ENCODE measurements at places on chromosomes 7 and 10. TPM values are rescaled to one million over a fixed set of nuclear protein-coding genes. Genes with fewer than 3 reads are reported as not detected.

The ASZ1 gene
- total RNA-seq: not detected

The OPN4 gene
- not detected for total RNA-seq

The PNLIPRP1 gene
- total RNA-seq: not detected

The ACBD7 gene
- total RNA-seq: 68.7 TPM

DNA sequence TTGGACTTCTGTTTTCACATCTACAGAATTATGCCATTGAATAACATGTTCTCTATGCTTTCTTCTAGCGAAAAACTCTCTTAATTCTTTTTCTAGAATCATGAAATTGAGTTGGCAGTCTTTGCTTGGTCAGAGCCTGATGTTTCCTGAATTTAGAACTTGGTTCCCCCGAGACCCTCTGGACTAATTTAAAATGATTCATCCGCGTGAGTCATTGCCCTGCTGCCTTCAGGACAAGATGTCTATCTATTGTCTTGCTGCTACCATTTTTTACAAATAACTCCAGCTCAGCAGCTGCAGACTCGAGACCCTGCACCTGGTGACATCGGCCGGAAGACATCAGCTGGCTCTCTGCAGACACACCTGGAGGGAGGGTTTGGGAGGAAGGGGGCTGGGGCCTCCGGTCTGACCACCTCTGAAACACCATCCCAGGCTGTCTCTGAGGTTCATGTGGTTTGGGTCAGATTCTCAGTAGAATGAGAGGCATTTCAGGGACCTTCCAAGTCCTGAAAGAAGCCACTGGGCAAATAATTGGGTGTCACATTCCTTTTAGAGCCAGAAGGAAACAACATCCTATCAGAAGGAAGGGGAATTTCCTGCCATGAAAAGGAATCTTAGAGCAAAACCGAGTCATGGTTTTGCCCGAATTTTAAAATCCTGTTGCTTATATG is 20.9 kb upstream of the KLF6 start:
- DNase-seq: no peak

- no peak for DNase-seq
These were observed 10.8 kb downstream of the ICA1 start for GRCh38 chr7:8251195-8251594.

DNA sequence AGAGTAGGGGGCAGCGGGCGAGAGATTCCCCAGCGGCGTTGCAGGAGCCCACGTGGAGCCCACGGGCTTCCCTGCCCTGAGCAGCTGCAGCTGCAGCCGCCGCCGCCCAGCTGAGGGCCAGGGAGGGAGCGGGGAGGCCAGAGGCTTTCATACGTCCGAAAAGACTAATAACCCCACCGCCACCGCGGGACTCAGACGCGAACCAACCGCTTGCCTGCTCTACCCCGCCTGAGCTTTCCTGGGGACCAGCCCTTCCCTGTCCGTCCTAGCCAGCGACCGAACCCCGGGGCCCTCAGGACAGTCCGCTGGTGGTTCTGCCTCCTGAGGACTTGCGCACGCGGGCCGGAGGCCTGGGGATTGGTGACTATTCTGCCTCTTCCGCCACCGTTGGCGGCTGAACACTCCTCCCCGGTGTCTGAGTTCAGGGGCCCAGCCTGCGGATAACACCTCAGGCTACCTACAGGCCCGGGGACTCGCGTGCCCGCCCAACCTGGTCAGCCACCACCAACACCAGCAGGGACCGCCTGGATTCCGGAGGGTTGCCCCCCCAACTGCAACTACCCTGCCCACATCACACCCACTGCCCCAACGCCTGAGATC is 18.4 kb downstream of the IFT22 start:
- peak; percentile 31 for DNase-seq

DNA sequence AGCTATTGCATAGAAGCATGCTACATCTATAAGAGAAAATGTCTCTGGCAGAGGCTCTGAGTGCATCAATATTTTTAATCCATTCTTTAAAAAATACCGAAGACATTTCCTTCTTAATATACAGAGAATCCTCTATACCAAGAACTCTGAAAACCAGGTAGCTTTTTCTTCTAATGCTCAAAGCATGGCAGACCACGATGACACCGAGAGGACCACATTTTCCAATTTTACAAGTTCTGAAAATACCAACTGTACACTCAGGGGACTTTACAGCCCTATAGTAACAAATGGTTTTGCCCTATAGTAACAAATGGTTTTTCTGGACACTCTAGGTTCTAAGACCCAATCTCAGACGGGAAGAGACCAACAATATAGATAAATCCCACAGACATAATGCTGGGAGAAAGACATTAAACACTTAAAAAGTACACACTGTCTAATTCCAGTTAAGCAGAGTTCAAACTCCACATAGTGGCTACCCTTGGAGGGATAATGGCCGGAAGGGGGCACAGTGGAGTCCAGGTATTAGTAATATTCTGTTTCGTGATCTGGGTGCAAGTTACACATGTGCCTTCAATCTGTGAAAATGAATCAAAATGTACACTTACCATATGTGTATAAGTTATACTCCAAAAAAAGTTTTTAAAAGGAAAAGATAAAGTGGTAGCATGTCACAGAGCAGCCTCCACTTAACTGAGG is 26.2 kb downstream of the CCDC6 start:
- no peak for DNase-seq

DNA sequence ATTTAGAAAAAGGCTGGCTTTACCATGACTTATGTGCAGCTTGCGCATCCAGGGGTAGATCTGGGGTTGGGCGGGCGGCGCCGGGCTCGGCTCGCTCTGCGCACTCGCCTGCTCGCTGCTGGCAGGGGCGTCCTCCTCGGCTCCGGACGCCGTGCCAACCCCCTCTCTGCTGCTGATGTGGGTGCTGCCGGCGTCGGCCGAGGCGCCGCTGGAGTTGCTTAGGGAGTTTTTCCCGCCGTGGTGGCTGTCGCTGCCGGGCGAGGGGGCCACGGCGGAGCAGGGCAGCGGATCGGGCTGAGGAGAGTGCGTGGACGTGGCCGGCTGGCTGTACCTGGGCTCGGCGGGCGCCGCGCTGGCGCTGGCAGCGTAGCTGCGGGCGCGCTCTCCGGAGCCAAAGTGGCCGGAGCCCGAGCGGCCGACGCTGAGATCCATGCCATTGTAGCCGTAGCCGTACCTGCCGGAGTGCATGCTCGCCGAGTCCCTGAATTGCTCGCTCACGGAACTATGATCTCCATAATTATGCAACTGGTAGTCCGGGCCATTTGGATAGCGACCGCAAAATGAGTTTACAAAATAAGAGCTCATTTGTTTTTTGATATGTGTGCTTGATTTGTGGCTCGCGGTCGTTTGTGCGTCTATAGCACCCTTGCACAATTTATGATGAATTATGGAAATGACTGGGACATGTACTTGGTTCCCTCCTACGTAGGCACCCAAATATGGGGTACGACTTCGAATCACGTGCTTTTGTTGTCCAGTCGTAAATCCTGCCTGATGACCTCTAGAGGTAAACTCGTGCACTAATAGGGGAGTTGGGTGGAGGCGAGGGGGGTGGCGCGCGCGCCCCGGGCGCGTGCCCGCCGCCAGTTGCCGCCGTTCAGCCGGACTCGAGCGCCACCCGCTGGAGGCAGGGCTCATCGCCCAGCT is at the start of gene HOXA5:
TSS of gene HOXA5 (minus strand) at position 659 of the 927 bp plus-strand sequence. CDS start at position 585, 74 bp downstream.
- DNase-seq: peak; percentile 90

DNA sequence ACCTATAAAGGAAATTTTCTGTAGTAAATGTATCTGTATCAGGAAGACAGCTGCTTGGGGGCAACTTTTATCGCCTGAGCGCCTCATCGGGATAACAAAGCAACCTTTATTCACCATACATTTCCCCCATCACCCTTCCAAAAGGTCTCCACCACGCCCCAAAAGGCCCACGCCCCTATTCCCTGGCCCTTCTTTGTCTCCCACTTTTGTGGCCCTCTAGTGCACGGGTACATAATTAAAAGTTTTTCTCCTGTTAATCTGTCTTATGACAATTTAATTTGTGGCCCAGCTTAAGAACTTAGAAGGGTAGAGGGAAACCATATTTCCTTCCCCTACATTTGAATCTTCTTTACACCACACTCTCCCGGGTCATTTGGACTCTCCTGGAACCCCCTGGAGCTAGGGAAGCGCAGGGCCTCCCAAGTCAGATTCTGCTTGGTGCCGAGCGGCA is 625 bp downstream of the RP9 start:
- DNase-seq: peak; percentile 37

GRCh38 chr7:108211382-108212201 is 81.4 kb upstream of the LAMB4 start:
- no peak for DNase-seq

- no peak for DNase-seq
These were observed 280.4 kb upstream of the TCERG1L start for GRCh38 chr10:131591936-131592335.

DNA sequence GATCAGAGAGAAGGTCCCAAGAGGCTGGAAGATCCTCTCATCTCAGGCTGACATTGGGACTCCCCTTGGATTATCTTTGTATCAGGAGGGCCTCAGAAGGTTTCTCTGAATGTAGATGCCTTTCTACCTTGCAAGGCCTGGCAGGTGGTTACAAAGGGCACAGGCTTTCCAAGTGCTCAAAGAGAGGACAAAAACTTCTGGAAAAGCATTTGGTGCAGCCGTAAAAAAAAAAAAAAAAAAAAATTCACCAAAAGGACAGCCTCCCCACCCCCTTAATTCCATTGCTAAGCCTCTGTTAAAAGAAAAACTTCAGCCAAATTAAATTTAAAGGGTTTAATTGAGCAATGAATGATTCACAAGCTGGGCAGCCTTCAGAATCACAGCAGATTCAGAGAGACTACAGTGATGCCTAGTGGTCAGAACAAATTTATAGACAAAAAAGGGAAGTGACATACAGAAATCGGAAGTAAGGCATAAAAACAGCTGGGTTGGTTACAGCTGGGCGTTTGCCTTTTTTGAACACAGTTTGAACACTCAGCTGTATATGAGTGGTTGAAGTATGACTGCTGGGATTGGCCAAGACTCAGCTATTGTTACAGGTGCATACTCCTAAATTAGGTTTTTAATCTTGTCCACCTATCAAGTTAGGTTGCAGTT is 42.5 kb upstream of the LRGUK start:
- no peak for DNase-seq

Measured in neural progenitor cell (in vitro differentiated cells).